Neural crest cell (in vitro differentiated cells): ENCODE measurements at places on chromosomes 12 and 14.

DNA sequence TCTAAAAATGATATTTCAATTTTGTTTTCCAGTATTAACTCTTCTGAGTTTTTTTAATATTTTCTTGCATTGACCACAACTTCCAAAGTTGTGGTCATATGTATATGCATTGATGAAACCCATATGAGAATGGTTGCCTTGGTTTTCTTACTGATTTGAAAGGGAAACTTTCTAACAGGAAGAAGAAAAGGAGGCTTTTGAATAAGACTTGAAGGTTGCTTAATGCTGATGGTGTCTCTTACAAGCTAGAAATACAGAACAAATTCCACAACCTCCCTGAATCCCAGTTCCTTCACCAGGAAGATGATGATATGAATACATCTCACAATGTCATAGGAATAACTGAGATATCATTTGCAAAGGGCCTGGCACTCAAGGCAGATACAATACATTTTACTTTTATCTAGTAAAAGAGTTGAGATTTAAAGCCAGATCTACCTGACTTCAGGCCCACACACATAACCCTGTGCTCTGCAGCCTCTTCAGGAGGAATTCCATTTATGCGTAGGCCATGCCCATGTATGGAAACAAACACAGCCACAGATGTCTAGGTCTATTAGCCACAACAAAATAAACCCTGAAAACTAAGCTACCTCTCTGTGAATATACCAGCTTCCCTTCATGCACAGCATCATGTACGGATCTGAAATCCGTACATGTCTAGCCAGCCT lies 165.4 kb upstream of the PLEKHG7 start:
- DNase-seq, result no peak

DNA sequence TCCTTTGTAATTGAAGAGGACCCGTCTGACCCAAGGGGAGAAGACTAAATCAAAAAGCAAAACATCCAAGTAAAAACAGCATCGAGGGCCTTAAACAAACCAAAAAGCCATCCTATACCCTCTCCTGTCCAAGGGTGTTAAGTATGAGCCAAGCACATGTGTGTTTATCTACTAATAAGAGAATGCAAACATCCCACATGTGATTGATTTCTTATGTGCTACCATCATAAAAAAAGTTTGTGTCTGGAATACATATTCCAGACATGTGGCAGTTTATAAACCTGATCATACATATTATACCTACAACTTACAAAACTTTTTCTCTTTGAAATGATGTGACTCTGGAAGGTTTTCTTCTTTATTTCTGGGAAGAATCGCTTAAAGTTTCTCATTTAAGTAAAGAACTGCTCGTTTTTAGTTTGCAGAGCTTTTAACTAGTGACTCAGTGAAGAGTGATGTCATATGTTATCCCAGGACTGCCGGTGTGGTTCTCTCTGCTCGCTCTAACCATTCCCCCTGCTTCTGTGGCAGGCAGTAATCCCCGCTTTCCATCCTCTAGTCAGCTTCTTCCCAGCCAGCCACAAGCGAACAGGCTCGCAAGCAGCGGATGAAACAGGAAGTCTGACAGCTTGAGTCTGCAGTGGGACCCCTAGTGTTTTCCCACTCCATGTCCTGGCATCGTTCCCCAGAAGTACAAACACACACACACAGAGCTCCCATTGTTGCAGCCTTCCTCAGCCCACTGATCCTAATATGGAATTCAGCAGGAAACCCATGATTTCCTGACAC lies 431 bp upstream of the RHOJ start:
- DNase-seq, result peak; percentile 55

DNA sequence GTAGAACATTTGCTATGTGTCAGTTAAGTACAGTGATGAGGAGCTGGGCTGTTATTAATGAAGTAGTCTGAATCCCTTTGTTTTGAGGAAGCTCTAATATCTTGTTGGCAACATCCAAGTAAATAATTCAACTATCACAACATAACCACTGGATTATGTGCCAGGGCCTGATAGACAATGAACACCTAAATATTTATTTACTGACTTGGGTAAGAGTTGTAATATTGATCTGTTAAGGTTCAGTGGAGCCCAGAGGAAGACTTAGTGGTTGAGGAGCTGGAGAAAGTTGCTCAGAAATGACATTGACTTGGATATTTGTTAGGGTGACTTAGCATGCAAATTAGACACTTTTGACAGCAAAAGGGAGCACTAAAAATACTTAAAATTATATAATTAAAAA lies 26.8 kb downstream of the DERA start:
- DNase-seq, result no peak

DNA sequence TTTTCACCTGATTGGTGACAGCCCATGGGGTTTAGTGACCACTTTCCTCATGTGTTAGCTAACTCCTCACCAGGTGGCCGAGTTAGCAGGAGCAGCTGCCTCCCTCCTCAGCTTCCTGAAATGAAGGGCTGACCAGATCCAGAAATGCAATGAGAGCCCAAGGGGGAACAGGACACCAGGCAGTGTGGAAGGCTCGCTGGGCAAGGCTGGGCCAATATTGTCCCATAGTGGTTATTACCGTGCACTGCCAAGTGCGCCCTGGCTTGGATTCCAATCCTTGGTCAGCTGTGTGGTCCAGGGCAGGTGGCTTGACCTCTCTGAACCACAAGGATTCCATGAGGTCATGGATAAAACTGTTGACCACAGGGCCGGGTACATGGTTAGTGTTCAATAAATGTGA lies 3.6 kb upstream of the HSPB8 start:
- DNase-seq, result no peak

DNA sequence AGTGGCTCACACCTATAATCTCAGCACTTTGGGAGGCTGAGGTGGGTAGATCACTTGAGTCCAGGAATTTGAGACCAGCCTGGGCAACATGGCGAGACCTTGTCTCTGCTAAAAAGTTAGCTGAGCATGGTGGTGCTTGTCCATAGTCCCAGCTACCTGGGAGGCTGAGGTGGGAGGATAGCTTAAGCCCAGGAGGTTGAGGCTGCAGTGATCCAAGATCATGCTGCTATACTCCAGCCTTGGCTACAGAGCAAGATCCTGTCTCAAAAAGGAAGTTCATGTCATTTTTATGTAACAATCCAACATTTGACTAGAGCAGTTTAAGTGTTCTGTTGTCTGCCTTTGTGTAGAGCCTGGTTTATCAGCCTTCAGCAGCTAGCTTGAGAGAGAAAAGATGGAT lies 6.2 kb downstream of the OXA1L start:
- no peak for DNase-seq

DNA sequence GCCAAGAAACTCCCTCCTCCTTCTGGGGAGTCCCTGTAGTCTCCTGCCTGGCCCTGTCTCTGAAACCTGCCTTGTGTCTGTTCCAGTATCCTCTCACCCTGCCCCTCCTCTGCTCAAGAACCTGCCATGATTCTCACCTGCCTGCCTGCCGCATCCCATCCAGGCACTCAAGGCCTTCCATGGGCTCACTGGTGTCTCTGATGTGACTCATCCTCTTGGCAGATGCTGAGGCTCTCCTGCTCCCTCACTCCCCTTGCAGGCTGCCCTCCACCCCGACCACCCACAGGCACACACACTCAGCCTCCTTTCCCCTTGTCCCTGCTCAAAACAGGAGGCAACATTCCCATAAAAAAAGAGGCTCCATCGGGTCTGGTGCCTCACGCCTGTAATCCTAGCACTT lies 5.8 kb upstream of the BEGAIN start:
- no peak for DNase-seq

DNA sequence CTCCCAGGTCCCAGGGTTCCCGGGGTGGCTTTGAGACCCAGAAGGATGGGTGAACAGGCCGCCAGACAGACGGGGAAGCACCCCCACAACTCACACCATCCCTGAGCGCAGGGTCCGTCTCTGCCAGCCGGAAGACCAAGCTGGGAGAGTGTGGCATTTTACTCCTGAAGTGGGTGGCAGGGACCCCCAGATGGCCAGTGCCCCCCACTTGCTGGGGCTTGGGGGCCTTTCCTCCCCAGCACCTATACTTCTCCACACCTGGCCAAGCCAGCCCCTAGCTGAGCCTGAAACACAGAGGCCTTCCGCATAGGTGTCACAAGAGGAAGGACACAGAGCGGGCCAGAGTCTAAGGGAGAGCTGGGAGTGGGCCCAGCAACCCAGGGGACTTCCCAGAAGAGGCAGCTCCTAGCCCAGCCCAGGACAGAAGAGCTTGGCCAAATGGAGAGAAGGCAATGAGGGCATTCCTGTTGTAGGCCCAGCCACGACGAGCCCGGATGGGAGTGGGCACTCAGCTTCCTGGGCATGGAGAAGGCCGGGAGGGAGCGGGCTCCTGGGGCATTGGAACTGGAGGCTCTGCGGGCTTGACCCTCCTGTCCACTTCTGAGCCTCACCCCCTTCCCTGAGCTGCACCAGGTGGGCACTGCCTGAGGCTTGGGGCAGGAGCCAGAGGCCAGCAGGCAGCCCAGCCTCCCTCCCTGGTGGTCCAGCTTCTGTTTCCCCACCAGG lies 3.3 kb downstream of the AHNAK2 start:
- DNase-seq, result no peak

DNA sequence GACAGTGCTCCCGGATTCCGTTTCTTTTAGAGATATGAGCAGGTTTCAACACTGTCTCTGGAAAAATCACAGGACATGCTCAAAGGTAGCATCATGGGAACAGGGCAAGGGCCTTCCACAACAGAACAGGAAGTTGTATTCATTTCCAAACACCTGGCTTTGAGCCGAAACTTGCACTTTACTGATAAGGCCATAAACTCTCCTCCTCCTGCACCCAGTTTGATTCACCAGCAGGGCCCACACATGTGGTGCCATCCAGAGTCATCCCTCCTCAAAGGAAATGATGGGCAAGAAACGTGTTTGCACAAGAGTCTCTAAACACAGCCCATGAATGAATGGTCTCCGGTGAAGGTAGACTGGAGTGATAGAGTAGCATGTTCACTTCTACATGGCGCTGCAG lies 268.4 kb upstream of the FKBP4 start:
- DNase-seq, result no peak

DNA sequence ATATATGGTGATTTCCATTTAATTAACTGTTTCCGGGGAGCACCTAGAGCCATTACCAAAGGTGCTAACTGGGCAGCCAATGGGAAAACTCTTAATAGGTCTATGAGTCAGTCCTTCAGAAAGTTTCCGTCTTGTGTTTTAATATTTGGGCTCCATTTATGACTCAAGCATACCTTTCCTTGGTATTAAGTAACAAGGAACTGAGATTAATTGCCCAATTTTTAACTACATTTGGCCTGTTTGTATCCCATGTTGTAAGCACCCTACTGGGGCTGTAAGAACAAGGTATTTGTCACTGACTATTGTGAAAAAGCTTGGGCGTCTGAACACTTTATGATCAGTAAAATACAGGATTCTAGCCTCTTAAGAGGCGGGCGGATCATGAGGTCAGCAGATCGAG lies 62.8 kb upstream of the FOXN3 start:
- DNase-seq, result no peak

GRCh38 chr14:76958980-76959710 lies 69.4 kb downstream of the IRF2BPL start:
- no peak for DNase-seq

GRCh38 chr12:131785763-131786330 lies 42.3 kb upstream of the MMP17 start:
- DNase-seq, result no peak

DNA sequence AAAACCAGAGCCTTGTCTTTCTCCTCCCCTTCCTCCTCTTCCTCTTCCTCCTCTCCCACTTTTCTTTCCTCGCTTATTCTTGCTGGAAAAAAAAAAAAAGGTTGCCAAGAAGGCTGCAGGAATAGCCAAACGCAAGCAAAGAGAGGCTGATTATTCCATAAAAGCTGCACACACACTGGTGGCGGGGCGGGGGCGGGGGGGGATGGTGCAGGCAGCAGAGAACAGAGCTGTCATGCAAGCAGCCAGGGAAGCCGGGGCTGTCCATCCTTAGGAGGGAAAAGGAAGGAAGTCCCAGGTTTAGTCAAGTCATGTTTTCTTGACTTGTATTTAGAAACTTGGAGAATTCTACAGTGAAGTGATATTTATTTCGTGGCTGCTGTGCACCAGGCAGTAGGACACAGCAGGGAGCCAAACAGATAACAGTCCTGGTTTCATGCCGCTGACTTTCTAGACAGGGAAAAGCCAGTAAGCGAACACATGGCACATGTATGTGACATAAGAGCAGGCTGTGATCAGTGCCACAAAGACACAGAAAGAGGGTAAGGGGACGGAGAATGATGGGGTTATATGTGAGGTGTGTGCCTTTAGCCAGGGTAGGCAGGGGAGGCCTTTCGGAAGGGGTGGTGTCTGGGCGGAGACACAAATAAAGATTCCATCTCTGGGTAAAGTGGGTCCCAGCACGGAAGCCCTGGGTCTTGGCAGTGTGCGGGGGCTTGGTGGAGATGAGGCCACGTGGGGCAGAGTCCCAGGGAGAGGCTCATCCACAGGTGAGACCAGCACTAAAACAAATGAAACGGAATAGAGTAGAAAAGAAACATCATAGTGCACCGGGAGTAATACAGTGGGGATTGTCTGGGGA lies 56.6 kb upstream of the SCN8A start:
- DNase-seq, result no peak

DNA sequence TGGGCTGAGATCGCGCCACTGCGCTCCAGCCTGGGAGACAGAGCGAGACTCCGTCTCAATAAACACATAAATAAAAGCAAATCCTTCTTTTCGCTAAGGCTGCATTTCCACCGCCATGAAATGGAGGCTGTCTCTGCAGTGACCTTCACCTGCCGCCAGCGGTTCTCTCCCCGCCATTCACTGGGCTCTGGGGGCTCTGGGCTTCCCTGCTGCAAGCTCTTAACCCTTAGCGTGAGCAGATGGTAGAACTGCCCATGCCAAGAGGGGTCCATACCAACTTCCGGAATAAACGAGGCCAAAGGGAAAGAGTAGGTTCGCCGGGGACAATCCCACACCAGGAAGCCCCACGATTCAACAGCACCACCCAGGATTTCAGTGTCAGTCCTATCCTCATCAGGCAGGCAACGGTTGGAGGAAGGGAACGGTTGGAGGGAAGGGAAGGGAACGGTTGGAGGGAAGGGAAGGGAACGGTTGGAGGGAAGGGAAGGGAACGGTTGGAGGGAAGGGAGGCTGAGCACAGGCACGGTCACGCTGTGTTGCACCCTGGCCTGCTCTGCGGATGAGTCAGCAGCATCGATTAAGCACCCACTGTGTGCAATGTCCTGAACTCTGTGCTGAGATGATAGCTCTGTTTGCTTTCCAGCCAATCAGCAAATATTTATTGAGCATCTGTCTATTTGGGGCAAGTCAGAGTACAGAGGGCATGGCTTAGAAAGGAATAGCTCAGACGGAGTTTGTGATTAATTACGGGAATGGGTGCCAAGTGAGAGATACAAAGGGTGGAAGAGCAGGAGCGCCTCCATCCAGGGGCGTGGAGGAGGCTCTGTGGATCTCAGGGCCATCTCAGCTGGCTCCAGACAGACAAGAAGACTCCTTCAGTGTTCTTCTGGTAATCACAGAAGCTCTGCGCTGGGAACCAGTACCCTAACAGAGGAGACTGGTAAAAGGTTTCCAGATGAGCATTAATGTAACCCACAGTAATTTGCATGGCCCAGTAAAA lies 77.9 kb downstream of the NINJ2 start:
- DNase-seq, result no peak

- DNase-seq, result no peak
Observed at GRCh38 chr12:110853836-110854235, 7.0 kb downstream of the CCDC63 start.
